C1 segment of cervical spinal cord (tissue), 14 donors: ENCODE measurements at places on chromosomes 11 and 22.

- DNase-seq, result no peak
Measured at GRCh38 chr11:65648997-65649493, 11.1 kb downstream of the SIPA1 start.

GRCh38 chr11:84044706-84045105, 758.5 kb upstream of the CCDC90B start:
- DNase-seq, result no peak

- DNase-seq, result no peak
Measured at GRCh38 chr11:113351480-113351879, 36.1 kb upstream of the ANKK1 start.

- no peak for DNase-seq
Measured at GRCh38 chr11:64226507-64227051, 505 bp downstream of the NUDT22 start.

DNA sequence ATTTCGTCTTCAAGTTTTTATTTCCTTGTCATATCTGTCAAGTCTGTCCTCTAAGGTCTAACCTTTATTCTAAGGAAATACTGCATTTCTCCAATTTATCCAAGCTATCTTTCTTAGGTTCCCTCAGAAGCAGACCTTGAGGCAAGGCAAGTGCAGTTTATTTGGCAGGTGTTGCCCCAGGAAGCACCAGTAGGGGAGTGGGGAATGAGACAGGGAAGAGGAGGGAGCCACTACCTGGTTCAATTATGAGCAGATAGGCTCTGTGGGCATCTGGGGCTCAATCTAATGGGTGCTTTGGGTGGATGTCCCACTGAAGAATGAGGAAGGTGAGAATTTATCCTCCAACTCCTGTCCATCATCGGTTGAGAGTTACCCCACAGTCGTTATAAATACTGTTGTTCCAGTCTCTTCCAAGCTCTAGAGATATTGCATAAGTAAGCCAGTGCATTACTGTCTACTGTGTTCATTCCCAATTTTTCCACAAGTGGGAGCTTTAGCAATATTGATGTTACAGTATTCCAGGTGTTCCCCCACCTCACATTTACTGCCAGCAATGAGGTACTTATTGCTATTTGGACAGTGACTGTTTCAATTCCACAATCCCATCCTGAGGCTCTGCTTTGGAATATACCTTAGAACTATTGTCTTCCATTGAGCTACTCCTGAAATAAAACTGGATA, 154.9 kb upstream of the CEP126 start:
- no peak for DNase-seq

DNA sequence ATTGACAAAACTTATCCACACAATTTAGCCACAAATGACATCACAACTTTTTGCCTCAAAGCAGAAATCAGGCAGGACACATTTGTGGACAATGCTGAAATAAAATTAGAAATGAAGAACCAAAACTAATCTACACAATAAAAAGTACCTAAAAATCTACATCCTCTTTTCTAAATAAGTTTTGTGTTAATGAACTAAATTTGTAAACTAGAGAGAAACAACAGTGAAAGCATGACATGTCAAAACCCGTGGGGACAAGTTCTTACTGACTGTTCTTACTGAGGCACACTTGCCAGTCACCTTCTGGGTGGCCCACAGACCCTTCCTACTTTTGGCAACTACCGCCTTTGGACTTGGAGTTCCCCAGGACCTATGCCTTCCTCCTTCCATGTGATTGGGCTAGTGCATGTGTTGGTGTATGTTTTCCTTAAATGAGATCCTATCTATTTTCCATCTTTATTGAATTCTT, 60.7 kb upstream of the MUC15 start:
- DNase-seq, result no peak

DNA sequence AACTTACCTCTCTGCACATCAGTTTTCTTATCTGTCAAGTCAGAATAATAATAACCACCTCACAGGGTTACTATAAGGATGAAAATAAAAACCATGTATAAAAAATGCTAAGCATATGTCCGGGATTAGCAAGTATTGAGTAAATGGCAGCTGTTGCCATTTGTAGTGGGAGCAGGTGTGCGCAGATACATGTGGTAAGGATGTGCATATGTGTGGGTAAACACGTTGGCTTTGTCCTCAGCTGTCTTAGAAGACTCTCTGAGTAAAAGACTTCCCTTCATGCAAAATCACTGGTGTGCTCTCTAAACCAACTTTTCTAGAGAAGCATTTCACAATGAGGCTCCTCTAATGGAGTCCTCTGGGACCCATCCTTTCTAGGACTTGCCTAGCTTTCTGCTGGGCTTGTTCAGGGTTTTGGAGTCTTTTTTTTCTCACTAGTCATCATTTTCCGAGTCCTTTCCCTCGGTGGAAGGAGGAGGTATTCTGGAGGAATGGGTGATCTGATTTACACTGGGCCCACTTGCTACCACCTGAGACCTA, 62.4 kb downstream of the NELL1 start:
- no peak for DNase-seq

DNA sequence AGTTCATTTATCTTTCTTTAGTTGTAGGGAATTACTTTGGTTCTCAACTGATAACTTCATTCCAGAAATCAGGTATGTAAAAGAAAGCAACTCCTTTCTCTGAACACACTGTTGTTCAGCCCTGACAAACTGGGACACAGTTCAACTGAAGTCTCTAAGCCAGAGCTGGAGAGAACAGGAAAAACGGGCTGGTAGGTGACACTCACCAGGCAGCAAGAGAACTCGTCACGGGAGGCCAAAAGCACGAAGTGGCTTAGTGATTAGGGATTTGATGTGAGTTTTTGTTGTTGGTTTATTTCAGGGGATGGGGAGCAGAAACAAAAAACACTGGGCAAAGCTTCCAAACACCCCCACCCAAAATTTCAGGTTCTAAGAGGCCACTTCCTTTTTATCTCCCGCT, 54.1 kb downstream of the MYH9 start:
- no peak for DNase-seq

- DNase-seq, result no peak
Measured at GRCh38 chr11:57896361-57897145, 127.1 kb upstream of the OR9Q1 start.

GRCh38 chr11:28773606-28774005, 665.4 kb downstream of the METTL15 start:
- no peak for DNase-seq

DNA sequence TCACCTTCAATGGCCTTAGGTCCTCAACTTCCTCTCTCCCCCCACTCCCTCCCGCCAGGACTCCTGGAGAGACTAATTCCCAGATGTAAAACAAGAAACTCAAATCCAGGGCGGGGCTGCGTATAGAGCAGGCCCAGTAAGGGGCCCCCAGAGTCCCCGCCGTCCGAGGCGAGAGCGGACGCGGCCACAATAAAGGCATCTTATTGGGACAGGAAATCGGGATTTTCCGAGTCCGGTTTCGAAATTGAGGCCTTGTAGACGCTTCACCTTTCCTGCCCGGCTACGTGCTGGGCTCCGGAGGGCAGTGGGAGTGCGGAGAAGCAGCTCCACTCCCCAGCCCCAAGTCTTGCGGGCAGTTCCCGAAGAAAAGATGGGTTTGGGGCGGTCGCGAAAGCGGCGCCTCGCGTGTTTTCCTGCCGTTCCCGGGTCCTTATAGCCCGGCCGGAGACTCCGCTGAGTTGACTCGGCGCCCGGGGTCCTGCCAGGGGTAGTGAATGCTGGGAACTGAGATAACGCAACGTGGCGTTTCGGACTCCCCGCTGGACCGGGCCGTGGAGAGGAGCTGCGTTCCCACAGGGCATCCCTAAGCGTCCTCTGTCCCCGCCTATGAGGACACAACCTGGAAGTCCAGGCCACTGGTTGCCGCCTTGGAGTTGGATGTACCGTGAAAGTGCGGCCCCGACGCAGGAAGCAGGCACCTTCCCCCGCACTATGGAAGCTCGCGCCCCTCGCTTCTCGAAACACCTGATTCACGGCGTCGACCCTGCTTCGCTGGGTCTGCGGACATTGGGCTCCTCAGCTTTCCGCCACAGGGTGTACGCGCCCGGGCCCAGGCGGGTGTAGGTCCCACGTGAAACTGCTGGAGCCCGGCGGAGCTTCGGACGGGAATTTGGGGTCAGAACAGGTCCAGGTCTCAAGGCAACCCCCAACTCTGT, 4.8 kb upstream of the CHRM1 start:
- no peak for DNase-seq

GRCh38 chr11:64903291-64903833, 13.6 kb downstream of the ATG2A start:
- DNase-seq, result no peak

DNA sequence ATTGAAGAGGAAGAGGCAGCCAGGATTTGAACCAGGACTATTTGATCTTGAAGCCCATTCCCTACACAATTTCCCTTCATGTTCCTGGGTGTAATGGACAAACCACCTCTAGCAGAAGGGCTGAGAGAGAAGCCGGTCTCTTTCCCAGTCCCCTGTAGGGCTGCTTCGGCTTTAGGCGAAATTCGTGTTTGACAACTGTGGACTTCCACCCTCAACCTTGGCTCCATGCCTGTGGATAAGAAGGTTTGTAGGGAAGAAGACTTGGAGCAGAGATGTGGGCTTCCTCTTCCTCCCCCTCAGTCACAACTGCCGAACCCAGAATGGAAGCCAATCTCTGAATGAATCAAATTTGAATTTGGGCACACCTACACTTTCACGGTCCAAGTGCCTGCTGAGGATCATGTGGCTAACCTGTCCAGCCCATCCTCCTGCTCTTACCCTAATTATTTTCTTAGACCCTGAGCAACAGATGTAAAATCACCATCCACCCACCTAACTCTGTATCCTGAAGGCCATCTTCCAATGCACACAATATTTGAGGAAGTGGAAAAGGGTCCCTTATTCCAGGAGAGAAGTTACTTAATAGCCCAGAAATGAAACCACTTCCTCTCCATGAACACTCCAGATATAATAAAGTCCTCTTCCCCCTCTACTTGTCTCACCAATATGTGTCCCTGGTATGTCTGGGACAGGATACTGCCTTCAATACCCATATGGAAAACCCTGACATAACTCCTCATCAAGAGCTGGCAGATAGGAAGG, 10.1 kb upstream of the SCN2B start:
- DNase-seq, result no peak
